Activated naive CD8-positive, alpha-beta T cell treated with anti-CD3 and anti-CD28 coated beads, Interleukin-2, amount 50 U/mL, for 24 hours (primary cell): ENCODE measurements at places on chromosomes 3 and 15.

DNA sequence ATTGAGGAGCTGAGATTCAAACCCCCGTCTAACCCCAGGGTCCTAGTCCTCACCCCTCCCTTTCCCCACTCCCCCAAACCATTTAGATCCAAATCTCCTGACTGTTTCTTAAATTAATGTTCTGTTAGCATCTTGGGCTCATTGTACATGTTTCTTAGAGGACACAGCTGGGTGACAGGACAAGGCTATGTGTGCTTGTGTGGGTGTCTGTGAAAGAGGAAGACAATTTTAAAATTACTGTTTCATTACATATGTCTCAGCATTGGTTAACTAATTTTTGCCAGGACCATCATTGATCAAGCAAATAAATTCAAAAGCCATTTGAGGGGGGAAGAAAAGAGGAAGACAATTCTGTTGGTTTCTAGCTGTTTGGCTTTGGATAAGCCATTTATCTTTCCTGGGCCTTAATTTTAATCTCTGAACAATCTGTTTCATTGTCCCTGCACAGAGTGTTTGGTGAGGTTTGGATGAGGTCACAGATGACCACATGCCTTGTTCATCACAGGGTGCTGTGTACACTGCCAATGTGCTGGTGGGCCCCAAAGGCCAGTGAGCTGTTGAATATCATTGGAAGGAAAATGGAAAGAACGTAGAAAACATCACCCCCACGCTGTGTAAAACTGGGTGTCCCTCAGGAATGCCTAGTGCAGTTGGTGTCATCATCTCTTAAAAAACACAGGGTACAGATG lies 51.9 kb downstream of the RPLP1 start:
- DNase-seq, result no peak

DNA sequence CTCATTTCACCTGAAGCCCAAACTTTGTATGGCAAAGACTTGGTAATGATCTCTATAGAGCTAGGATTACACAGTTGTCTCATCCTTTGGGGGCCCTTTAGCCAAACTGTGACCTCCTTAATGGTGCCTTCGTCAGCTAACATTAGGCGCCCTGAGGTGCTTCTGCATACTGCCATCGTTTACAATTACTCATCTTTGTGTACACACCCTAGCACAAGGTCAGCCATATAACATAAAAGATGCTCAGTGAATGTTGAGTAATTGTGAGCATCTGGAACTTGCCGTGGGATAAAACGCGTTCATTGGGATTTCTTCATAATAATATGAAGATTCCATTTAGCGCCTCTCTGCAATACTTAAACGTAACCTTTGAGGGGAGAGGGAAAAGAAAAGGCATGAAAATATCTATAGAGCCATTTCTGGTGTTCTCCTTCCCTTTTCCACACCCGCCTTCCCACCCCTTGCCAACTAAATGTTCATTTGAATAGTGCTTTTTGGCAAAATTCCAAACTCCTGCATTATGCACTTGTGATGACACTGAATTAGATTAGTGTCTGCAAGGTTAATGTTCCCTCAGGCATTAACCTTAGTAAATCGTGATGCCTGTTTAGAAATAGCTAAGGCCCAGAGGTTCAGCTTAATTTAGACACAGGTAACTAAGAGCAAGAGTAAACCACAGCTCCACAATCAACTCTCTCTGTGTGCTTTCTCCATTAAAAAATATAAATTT lies 990 bp upstream of the ZNF148 start:
- DNase-seq, result no peak

DNA sequence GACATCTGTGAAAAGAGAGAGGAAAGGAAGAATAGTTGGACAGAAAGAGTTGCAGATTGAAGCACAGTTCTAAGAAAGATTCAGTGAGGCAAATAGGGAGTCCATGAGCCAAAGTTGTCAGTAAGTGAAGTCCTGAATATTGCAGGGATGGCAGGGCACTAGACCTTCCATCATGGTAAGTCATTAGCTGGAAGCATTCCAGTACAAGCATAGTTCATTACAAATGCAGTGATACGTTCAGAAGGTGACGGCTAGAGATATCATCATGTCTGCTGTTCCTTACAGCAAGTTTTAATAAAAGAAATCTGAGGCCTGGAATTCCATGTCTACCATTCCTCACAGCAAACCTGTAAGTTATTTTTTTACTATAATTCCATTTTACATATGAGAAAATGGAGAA lies 720.1 kb downstream of the GBE1 start:
- no peak for DNase-seq

- no peak for DNase-seq
Observed at GRCh38 chr15:99110581-99111320, 5.9 kb downstream of the SYNM start.

DNA sequence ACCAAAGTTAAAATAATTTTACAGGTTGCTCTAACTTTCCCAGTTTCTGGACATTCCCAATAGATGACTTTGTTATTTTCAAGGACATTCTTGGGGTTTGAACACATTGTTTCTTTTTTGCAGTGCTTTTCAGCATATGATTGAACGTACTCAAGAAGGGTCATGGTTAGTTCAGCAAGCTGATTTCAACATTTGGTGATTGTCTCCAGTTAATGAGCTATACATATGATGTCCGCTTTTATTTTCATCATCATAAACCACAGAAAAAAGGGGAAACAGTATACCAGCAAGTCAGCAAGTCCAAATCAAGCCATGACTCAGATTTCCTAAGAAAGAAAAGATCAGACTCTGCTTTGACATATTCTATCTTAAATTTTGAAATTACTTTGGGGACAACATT lies 69.4 kb downstream of the B3GALNT1 start:
- no peak for DNase-seq
